CD4-positive, CD25-positive, alpha-beta regulatory T cell (primary cell): ENCODE measurements at places on chromosomes 6 and 20. TPM values are rescaled to one million over a fixed set of nuclear protein-coding genes. Genes with fewer than 3 reads are reported as not detected.

Gene ASIP
- not detected for total RNA-seq

Gene BCAS1
- 15.6 TPM for total RNA-seq

Gene HLA-G
- total RNA-seq = 0.49 TPM

Gene CGA
- total RNA-seq = 0.62 TPM

DNA sequence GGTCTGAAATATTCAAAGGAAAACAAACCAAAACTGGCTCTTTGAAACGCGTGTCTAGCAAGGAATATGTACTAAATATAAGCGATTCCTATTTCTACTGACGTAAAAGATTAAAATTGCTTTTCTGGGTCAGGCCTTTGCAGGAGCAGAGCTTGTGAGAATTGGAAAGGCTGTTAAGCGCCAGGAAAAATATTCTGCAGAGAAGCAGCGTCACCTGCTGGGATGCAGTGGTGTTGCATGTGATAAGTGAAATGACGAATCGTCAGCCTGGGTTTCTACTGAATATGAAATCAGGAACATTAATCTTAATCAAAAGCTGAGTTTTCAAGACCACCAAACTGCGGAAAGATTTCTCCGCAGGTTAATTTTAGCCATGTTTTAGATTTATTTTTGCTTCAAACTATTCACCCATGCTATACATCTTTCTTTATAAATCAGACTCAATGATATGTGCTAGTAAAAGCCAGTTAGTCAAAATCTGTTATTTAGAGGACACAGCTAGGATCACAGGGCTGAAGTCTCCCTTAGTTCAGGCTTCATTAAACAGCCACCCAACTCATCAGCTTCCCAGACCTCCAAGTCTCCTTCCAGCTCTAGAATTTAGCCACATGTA, 67.4 kb downstream of the ALDH8A1 start:
- H3K27ac ChIP-seq = no peak overlapping the region
- no peak overlapping the region for H3K4me3 ChIP-seq
- no peak for DNase-seq

DNA sequence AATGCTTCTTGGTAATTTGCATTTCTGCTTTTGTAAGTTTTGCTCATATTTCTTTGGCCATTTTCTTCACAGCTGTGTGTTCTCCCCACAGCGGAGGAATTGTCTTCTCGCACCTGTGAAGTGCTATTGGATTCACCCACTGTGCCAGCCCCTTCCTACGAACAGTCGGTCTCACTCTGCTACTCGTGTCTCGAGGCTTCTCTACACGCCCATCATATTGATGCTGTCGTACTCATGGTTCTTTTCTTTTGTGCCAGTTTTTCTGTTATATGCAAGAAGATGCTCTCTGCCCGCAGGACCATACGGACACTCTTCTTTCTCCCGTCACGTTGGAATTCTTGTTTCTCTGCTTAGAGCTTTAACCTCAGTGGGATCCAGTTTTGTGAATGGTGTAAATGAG, 200.3 kb downstream of the DLL1 start:
- DNase-seq = no peak
- no peaks in the 10 kb centered on the region for H3K36me3 ChIP-seq
- no peak overlapping the region for H3K27ac ChIP-seq
- H3K4me3 ChIP-seq = no peak overlapping the region
- no peaks in the 10 kb centered on the region for H3K27me3 ChIP-seq

DNA sequence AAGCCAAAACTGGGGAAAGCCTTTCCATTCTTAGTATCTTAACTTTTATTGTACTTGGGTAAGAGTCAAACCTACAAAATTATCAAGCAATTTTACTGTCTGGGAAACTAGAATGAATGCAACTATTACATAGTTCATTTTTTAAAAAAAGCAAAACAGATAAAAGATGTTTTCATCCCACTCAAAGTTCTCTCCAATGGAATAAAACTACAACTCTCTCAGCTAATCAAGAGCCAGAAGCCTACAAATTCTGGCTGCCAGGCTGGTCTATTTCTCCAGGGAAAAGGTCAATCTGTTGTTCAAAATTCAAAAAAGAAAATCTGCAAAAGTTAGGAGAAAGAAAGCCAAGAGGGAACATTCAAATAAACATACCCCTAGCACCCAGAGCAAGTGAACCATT, 56.2 kb downstream of the COL12A1 start:
- no peaks in the 10 kb centered on the region for H3K4me1 ChIP-seq
- H3K36me3 ChIP-seq = no peaks in the 10 kb centered on the region
- no peak for DNase-seq
- no peak overlapping the region for H3K4me3 ChIP-seq
- no peak overlapping the region for H3K27ac ChIP-seq

DNA sequence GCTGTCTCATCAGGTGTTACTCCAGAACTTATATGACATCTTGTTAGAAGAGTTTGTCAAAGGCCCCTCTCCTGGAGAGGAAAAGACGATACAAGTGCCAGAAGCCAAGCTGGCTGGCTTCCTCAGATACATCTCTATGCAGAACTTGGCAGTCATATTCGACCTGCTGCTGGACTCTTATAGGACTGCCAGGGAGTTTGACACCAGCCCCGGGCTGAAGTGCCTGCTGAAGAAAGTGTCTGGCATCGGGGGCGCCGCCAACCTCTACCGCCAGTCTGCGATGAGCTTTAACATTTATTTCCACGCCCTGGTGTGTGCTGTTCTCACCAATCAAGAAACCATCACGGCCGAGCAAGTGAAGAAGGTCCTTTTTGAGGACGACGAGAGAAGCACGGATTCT, 43.7 kb upstream of the SMIM28 start:
- H3K36me3 ChIP-seq = no peaks in the 10 kb centered on the region
- H3K4me1 ChIP-seq = no peaks in the 10 kb centered on the region
- H3K27ac ChIP-seq = no peak overlapping the region

DNA sequence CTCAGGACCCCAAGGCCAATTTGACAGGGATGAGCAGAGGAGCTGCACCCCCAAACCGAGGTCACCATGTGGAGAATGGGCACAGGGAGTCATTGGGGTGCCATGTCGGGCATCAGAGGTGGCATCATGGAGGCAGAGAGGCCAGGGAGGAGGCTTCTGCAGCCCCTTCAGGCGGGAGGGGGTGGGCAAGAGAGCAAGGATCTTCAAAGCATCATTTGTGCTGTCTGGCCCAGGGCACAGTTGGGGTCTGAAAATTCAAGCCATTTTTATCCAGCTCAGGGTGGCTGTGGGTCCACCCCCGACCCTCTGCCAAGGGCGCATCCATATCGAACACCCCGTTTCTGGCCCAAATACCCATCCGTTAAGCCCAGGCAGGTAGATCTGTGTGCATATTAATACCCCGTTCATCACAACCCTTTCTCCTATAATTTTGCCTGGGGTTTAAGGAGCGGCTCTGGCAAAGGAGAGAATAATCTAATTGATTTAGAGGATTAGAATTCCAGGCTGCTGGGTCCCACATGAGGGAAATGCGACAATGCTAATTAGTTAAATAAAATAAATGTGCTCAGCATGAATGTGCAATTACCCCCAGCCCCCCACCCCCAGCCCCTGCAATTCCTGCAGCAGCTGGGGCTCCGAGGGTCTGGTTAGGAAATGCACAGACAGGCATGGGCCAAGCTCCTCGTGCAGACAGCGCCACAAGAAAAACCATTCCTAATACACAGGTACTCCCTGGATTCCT, 31.9 kb downstream of the VSTM2L start:
- no peak overlapping the region for H3K4me3 ChIP-seq
- no peak for DNase-seq
- H3K36me3 ChIP-seq = no peaks in the 10 kb centered on the region
- no peaks in the 10 kb centered on the region for H3K27me3 ChIP-seq
- H3K4me1 ChIP-seq = no peaks in the 10 kb centered on the region

GRCh38 chr20:22619806-22620205, 35.4 kb upstream of the FOXA2 start:
- no peak overlapping the region for H3K27ac ChIP-seq
- no peaks in the 10 kb centered on the region for H3K36me3 ChIP-seq
- H3K27me3 ChIP-seq = no peaks in the 10 kb centered on the region
- no peak for DNase-seq
- no peak overlapping the region for H3K4me3 ChIP-seq

DNA sequence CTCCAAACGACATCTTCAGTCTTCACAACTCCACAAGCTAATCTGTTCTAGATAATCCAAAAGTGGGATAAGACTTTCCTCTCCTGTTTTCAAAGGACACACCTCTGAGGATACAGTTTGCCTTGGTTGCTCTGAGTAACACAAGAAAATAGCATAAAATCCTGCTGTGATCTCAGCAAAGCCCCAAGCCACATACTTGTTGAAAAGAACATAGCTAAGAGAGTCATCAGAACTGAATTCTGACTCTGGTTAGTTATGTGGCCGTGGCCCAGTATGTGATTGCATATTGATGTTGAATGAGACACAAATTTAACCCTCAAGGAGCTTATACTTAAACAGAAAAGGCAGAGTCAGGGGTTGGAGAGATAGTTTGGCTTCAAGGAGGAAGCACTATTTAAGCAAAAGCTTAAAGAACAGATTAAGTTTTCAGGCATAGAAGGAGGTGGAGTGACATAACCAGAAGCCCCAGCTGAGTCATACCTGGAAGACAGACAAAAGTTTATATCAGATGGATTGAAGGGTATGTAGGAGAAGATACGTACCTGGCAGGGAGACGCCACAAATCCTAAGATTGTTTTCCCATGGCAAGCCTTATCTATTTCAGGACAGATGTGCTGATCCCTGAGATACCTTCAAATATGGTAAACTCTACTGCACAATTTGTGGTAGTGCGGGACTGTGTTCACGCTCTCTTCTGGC, 41.2 kb downstream of the OPN5 start:
- no peak overlapping the region for H3K27ac ChIP-seq
- no peaks in the 10 kb centered on the region for H3K36me3 ChIP-seq
- DNase-seq = no peak
- H3K4me1 ChIP-seq = no peaks in the 10 kb centered on the region

DNA sequence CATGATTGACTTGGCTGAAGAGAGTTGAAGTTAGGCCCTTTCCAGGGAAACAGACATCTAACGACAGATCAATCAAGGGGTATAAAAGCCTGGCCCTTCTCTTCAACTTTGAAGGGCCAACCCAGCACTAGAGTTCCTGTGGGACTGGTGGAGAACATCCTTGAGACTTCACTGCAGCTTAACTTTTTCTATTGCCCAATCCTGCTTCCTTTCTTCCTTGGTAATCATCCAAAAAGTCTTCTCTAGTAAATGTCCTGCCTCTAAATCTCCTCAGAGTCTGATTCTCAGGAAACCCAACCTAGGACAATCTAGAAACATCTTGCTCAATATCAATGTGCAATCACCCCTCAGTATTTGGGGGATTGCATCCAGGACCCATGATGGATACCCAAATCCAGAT, 1.9 kb downstream of the MKKS start:
- no peak overlapping the region for H3K4me3 ChIP-seq
- no peaks in the 10 kb centered on the region for H3K27me3 ChIP-seq
- no peak for DNase-seq

GRCh38 chr6:147322299-147323162, 118.3 kb downstream of the STXBP5 start:
- H3K4me1 ChIP-seq = peaks cover 17% of the 10 kb centered on the region
- H3K36me3 ChIP-seq = peaks cover 35% of the 10 kb centered on the region
- H3K27ac ChIP-seq = peak overlapping the region; percentile 68
- peak overlapping the region; percentile 83 for H3K4me3 ChIP-seq

- H3K27ac ChIP-seq = no peak overlapping the region
- DNase-seq = no peak
- no peak overlapping the region for H3K4me3 ChIP-seq
- no peaks in the 10 kb centered on the region for H3K27me3 ChIP-seq
Observed at GRCh38 chr6:102679865-102680264, 1286.4 kb downstream of the GRIK2 start.

DNA sequence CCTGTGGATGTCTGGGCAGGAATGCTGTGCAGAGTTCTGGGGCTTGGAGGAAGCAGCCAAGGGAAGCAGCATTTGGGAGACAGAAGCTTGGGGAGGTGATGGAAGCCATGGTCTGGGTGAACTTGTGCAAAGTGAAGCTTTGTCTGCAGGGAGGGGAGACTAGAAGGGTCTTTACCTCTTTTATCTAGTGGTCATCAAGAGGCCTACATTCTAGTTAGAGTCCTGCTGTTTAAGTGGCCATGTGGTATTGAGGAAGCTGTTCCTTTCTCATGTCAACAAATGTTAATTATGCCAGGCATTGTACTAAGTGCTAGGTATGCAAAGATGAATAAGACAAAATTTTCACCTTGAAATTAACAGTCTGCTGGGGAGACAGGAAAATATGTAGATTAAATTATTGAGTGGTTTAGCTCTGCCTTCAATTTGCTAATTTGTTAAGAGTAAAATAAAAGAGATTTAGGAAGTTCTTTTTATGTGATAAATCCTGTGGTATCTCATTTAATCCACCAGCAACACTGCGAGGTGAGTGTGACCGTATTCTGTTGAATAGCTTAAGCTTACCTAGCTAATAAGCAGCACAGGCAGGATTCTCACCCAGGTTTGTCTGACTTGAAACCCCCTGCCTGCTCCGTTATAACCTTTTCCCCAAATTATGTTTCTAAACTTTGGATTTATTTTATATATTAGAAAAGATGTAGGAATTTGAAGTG, 43.1 kb downstream of the ARID1B start:
- DNase-seq = no peak
- H3K36me3 ChIP-seq = no peaks in the 10 kb centered on the region
- no peak overlapping the region for H3K27ac ChIP-seq
- H3K27me3 ChIP-seq = no peaks in the 10 kb centered on the region
- no peak overlapping the region for H3K4me3 ChIP-seq

- H3K36me3 ChIP-seq = no peaks in the 10 kb centered on the region
- peaks cover 28% of the 10 kb centered on the region for H3K4me1 ChIP-seq
- H3K4me3 ChIP-seq = no peak overlapping the region
- no peaks in the 10 kb centered on the region for H3K27me3 ChIP-seq
- peak overlapping the region; percentile 23 for H3K27ac ChIP-seq
Observed at GRCh38 chr20:40991181-40991889, 37.3 kb upstream of the TOP1 start.

GRCh38 chr6:32076321-32076809, 32.8 kb downstream of the TNXB start:
- no peaks in the 10 kb centered on the region for H3K4me1 ChIP-seq
- H3K36me3 ChIP-seq = no peaks in the 10 kb centered on the region
- H3K27ac ChIP-seq = no peak overlapping the region
- no peaks in the 10 kb centered on the region for H3K27me3 ChIP-seq
